ENCODE measurements at places on chromosomes 5 and 9.

- DNase-seq = no peak
Observed at GRCh38 chr5:172858511-172858989, 24.5 kb downstream of the ERGIC1 start.

GRCh38 chr9:36029202-36029601, 7.5 kb upstream of the RECK start:
- no peak for DNase-seq

- DNase-seq = no peak
Observed at GRCh38 chr5:59654691-59655090, 238.8 kb downstream of the PDE4D start.

GRCh38 chr9:122536134-122536533, 9.0 kb upstream of the OR1N1 start:
- no peak for DNase-seq

DNA sequence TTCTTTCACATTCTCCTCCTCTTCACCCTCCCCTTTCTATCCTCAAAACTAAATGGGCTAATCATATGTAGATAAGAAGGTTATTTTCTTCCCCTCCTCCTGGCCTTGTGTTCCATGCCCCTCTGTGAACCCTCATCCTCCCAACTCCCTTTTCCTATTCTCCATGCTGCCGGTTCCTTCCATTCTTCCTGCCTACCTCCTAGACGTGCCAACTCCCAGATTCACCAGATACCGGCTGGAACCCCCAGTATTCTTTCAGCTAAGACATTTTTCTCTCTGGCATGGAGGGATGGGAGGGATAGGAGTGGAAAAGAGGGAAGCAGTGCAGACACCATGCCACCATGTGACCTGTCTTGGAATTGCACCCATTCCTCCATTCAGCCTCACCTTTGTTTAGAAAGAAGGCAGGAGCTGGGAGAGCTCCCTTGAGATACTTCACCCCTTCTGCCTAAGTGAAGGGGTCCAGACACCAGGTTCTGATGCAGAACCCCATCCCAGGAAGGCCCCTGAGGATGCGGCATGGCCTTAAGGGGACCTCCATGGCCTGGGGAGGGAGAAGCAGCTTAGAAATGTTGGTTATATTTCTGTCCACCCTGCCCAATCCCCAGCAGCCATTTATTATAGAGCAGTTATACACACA, 4.8 kb downstream of the DNAJB5 start:
- peak; percentile 59 for DNase-seq

- no peak for DNase-seq
Observed at GRCh38 chr5:141683596-141684141, 1.6 kb upstream of the ARAP3 start.

- DNase-seq = no peak
Observed at GRCh38 chr5:157485811-157486210, 25.8 kb downstream of the NIPAL4 start.

DNA sequence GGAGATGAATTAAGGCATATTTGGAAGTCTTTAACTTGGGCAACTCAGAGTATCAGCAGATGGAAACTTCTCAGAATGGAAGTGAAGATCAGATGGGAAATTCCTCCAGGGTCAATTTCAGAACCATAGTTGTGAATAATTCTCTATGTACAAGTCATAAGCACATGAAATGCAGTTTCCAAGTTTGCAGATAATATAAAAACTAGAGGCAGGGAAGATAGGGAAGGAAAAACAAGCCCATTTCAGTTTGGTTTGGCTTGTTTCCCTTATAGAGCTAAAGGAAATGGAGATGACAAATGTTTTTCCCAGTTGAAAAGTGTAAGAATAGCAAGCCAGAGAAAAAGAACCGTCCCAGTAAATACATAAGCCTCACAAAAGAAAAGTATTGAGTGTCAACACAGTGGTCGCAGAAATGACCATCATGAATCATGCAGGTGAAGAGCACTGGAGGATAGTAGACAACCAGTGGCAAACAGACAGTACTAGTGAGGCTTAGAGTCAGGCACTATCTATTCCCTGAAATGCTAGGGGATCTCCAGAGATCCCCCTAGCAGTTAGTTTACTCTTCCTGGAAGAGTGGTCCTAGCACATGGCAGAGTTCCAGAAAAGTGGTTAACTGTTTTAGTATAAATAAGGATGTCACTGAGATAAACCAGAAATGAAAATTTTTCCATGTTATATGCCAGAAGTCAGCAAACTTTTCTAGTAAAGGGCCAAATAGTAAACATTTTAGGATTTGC, 245.9 kb downstream of the SAXO1 start:
- no peak for DNase-seq

DNA sequence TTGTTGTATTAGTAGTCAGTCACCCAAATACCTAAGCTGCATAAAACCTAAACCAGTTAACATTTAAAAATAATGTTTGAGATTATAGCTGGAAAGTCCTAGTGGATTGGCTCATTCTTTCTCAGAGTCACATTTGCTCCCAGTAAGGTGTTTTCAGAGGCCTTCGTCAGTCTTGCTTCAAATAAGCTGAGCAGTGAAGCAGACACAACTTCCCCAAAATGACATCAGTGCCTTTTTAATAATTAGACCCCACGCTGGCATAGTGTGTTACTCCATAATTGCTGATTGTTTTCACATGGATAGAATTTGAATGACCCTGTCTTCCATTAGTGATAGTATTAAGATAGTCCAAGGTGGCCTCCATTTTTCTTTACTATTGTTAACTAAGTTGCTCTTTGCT, 245.8 kb downstream of the PJA2 start:
- no peak for DNase-seq

- no peak for DNase-seq
Observed at GRCh38 chr9:131707733-131708157, 32.1 kb downstream of the RAPGEF1 start.

DNA sequence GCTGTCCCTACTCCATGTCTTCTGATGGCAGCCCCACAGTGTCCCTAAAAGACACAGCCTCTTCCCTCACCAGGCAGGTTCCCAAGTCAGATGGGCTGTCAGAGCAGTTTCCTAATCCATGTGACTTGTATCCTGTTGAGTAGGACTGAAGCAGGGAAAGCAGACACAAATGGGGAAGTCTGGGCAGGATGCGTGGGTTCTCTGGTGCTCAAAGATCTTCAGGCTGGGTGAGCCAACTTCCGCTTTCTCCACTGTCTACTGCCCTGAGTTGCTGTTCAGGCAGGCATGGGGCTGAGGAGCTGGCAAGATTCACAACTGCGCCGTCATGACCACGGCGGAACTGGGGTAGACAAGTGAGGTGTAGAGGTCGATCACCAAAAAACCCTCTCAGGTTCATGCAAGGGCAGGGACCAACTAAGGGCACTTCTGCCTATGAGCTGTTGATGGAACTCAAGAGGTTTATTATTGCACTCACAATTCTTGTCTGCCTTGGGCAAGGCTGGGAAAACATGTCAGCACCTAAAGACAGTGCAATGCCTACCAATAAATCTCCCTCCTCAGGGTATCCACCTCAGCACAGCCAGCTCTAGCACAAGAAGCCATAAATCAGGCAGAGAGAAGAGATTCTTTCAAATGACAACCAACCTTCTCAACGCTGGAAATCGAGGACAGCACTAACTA, 83.4 kb downstream of the RAPGEF1 start:
- DNase-seq = no peak

DNA sequence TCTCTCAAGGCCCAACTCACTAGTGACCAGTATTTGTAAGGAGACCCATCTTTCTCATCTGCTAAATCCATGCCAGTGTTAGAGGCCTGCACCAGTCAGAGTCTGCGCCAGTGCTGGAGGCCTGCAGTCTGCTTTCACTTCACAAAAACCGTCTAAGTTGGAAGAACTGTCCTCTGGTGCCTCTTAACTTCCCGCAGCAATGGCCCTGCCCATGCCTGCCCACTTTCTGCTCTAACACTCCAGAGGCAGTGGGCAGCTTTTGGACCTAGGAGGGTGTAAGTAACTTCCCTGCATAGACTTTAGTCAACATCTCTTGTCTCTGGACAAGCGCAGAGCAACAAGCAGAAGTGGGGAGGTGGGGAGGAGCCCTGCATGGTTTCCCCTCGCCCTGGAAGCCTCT, 152.9 kb downstream of the AUH start:
- DNase-seq = no peak

Data from cardiac muscle cell (in vitro differentiated cells and primary cell).